Nephron progenitor cell (in vitro differentiated cells): ENCODE measurements at places on chromosomes 3 and 15.

- DNase-seq: no peak
These were observed 50.8 kb upstream of the PRR23E start for GRCh38 chr3:127141921-127142730.

GRCh38 chr15:47811172-47811571, 93.9 kb downstream of the SEMA6D start:
- DNase-seq: no peak

DNA sequence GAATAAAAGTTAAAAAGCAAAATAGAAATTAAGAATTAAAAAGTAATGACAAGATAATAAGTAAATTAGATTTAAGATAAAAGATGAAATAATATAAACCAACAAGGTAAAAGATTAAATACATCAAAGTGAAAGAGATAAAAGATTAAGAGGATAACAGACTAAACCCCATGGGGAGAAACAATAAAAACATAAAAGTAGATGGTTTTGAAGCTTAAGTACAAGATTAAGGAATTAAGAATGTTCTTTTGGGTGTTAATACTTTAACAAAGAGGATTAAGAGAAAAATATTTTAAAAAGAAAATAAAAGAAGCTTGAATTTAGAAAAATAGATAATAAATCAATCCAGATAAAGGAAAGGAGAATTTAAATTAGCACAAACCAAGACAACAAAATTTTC, 85.4 kb downstream of the SQOR start:
- DNase-seq: no peak

DNA sequence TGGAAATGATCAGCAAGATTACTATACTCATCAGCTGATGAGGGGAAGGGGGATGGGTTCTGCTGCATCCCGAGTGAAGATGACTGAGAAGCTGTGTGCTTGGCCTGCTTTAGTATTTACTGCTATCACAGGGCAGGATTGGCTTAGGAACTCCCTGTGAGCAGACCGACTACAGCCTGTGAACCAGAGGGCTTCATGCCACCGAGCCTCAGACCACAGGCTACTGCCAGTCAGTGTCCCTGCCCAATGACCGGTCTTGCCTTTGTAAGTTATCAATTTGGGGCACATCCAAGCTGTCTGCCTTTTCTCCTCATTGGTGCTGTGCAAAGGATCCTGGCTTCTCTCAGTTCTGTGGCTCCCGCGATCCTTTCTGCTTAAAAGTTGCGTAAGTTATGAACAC, 71.5 kb downstream of the PDCD6IP start:
- no peak for DNase-seq

DNA sequence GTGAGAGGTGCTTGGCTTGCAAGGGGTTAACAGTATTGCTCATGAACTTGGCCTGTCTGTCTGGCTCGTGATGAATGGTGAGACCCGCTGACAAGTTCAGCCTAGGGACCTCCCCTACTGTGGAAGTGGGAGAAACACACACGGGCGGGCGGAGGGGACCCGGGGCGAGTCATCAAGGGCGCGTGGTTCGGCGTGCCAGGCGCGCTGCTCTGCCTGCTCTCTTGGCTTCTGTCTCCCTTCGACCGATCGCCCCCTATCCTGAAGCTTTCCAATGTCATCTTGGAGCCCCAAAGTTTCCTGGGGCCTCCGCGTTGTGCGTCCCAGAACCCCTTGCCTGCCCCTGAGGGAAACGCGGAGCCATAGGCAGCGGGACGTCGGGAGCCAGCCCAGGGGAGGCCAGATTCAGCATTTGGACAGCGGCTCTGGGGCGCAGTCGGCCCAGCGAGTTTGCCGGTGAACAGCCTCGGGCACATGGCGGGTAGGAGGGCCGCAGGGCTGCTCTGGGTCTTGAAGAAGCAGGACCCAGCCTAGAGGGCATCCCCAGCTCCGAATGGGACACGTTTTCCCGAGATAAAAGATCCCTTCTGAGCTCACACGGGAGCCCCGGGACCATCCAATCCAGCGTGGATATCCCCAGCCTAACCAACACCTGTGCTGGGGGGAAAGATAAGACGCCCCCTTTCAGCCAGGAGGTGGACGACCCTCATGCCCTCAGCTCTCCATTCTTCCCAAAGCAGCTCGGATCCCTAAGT, 27.0 kb upstream of the POLG start:
- DNase-seq: peak; percentile 94

DNA sequence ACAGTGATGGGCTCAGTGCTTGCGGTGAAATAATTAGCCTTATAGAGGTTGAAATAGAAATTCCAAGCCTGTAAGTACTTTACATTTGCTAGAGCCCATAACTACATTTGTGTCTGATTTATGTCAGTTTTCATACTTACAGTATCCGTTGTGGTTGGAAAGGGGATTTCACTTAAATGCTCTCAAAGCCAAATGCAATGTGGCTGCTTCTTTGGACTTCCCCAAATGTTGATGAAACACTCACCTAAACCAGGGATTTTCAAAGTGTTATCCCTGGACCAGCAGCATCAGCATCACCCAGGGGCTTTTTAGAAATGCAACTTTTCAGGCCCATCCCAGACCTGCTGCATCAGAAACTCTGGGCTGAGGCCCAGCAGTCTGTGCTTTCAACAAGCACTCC, 378.7 kb downstream of the MCTP2 start:
- DNase-seq: no peak

DNA sequence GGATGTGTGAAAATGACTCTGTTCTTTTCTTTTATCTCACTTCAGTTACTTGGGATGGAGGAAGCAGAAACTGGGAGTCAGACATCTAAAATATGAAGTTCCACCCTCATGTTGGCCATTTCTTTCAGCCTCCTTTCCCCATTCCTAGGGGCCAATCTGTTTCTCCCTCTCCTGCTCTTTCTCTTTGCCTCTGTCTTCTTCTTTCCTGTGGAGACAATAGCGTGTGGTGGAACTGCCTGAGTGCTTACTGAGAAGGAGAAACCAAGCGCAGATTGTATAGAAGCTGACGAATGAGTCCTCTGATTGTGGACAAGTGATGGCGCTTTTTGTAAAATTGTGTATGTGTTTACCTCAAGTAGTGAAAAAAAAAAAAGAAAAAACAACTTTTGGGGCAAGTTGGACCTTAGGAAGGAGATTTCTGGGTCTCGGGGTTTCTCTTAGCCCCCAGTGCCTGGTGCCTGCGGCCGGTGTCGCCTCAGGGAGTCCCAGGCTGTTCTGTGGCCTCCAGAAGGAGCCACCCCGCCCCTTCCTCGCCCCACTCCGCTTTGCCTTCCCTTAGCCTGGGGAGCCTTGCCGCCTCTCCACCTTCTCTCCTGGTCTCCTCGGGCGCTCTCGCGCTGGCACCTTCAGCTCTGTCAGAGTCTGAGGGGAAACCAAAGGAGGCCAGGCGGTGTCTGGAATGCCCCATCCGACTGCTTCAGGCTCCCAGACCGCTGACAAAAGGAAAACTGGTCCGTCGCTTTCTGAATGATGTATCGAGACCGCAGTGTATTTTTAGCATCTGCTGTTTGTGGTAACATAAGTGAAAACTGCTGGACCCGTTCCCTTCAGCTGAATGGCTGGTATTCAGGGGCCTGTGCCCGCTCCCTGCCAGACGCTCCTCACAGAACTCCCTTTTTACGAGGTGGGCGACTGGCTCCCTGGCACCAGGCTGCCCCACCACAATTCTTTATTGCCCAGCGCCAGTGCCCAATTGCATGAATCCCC, 30.1 kb downstream of the SCG5 start:
- no peak for DNase-seq

DNA sequence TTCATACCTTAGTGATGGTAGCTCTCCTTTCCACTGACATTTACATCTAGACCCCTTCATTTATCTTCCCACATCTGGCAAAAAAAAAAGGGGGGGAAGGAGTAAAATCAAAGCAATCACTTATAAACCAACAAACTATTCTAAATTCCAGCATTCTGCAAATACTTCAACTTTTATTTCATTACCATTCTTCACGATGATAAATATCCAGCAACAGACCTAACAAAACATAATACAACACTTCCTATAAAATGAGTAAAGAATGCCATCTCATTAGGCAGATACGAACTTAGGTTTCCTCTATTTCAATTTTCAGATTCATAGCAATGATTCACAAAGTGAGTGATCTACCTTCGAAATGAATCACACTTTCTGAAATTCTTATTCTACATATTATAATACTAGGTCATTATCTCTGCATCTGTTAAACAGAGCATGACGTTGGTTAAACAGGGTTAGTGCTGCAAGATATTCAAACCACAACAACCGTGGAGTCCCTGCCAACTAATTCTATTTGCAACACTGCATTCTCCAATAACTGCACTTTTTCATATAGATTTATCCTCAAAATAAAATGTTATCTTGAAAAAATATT, at the start of gene LRRFIP2:
LRRFIP2 (minus strand) TSS at position 51 of the 595 bp plus-strand sequence. CDS start 25,599 bp downstream, outside the sequence.
- DNase-seq: no peak

DNA sequence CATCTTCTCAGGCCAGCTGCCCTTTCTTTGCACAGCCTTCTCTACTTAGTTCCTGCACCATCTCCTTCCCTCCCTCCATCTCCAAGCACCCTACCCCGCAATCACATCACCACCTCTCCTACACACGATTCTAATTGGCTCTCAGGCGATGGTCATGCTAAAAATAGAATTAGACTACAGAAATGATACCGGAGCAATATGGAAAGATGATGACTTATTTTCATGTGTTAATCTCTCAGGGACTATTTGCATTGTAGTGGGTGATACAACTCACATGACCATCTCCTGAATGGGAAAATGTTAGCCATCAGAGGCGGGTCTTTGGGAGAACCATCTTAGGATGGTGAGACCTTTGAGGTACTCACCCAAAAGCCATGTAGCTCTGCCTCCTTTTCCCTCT, 54.7 kb upstream of the PPARG start:
- no peak for DNase-seq

DNA sequence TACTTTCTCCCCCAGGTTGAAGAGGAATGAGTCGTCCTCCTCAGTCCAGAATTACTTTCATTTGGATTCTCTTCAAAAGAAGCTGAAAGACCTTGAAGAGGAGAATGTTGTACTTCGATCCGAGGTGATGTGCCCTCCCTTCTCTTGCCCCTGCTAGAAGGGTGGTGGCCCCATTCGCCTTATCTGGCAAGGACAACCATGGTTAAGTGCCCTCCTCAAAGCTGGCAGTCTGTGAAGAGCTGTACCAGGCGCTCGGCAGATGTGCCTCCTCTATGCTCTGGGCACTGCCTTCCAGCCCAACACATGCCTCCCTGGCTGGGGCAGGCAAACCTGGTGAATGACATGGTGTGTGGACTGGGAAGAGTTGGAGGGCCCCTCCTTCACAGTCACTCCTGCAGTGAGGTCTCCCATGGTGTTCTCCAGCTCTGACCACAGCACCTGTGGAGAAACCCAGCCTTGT, 77.0 kb downstream of the CCK start:
- no peak for DNase-seq

DNA sequence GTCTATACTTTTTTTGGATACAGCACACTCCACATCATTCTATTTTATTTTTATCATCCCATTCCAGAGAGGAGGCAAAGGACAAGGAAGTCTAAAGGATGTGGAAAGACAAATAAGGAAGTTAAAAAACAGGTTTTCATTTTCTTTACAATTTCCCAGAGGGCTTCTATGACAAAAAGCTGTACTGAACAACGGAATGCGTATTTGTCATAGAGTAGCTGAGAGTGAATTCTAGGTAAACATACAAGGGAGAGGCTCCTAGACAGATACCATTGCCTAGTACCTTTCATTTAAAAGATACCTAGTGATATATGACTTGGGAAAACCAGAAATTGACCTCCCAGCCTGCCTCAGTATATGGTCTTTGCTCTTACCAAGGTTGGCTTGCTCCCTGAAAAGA, 341.7 kb downstream of the FHIT start:
- DNase-seq: no peak

GRCh38 chr3:106963442-106963841, 413.8 kb upstream of the CCDC54 start:
- no peak for DNase-seq

DNA sequence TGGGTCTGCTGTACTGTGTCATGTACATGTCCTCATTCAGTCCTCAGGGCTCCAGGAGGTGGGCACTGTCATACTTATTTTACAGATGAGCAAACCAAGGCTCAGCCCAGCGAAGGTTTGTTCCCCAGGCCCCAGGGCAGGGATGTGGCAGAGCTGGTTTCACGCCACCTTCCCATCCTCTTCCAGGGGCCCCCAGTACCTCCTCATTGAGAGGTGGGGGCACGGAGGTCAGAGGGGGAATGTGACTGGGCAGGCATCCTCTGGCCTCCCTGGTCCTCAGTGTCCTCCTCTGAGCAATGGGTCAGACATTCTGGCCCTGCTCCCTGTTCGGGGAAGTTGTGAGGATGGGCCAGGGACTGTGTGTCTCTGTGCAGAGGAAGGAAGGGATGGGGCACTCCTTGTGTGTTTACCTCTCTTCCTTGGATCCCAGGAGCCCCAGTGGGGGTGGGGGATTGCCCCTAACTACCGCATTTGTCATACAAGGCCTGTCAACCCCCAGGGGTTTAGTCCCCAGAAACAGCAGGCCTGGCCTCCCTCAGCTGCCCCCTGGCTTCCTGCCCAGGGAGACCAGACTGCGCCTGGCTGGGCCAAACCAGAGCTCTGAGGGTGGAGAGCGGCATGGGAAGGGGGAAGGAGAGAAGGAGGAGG, 65.9 kb upstream of the LCTL start:
- DNase-seq: no peak

- peak; percentile 75 for DNase-seq
These were observed 11.5 kb downstream of the SEMA3F start for GRCh38 chr3:50166620-50167019.

DNA sequence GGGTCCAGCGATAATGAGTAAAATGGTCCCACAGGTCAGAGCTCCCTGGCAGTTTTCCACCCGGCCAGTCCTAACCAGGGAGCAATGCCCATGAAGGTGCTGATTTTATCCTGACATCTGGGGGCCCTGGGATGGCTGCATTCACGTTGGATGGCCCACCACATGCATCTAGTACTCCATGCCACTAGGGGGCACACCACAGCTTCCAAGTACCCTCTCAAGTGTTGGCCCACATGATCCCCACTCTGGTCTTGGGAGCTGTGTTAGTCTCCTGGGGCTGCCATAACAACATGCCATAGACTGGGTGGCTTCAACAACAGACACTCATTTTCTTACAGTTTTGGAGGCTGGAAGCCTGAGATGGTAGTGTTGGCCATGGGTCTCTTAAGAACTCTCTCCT, 225.5 kb downstream of the SLCO3A1 start:
- DNase-seq: no peak

DNA sequence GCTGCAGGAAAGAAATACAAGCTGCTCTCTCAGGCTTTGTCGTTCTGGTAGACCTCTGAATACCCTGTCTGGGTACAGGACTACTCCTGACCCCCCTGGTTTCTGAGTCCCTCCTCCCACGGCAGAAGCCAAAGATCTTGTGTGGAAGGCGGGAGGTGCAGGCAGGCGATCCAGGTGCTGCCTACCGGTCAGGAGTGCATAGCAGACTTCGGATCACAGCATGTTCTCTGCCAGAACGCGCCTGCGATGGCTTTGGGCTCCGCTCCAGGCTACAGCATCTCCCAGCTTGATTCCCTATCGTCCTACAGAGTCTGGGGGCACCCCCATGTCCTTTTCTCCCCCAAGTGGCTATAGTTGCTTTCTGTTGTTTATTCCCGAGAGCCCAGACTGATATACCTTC, 2.5 kb upstream of the CFAP100 start:
- no peak for DNase-seq

- no peak for DNase-seq
These were observed 5.8 kb downstream of the ITIH1 start for GRCh38 chr3:52783211-52783555.

GRCh38 chr3:186760141-186760833, 23.1 kb upstream of the EIF4A2 start:
- no peak for DNase-seq

- no peak for DNase-seq
These were observed 48.8 kb upstream of the HEG1 start for GRCh38 chr3:125104639-125105038.

GRCh38 chr3:23682646-23683045, 123.1 kb upstream of the UBE2E1 start:
- DNase-seq: no peak
